ENCODE measurements at places on chromosomes 6 and 20.

GRCh38 chr20:21684671-21685070 lies 20.8 kb upstream of the PAX1 start:
- DNase-seq: no peak

DNA sequence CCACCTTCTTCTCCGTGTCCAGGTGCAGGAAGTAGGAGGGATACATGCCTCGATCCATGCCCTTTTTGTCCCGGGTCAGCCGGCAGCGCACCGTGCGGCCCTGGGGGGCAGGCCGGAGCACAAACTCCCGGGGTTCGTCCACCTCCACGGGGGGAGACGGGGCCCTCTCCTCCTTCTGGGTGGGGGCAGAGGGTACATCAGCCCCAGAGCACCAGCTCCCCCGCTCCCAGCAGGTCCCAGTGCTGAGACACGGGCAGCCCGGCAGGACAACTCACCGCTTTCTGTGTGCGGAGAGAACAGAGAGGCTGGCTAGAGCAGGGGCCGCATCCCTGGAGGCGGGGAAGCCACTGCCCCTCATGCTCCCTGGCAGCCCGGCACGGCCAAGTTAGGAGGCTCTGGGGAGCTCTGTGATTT lies 6.7 kb downstream of the TULP1 start:
- no peak for DNase-seq

DNA sequence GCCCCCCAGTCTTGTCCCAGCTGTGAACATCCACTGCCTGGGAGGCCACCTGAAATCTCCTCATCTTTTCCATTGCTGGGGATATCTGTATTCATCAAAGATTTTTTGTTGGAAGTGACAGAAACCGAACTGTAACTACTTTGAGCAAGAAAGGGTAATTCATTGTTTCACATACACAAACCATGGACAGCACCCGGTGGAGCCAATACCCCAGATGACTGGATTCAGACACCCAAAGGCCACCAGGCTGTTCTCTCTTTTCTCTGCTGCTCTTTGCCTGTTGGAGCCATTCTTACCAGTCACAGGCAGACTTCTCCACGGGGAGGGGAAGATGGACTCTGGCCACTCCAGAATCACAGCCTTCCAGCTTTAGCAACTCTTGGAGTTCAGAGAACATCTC lies 11.7 kb upstream of the RALY start:
- no peak for DNase-seq

DNA sequence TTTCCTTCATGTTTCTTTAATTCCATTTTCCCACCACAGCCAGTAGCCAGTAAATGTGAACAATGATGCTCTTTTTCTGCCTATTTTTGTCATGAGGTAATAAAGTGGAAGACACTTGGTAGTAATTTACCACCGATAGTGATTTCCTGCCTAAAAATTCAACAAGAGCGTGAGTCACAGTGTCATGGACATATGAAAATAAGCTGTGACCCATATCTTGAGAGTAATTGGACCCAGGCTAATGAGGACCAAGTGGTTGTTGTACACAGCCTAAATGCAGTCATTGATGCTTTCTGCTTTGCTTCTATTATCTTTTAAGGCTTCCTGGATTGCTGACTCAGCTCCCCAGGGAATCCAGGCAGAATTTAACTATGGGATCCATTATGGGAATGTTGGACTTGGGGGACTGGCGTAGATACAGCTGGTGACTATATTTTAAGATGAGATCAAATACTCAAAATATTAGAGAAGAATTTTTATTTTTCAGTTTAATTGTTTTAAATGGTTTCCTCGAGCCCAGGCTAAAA lies 265.9 kb upstream of the FERMT1 start:
- DNase-seq: no peak

DNA sequence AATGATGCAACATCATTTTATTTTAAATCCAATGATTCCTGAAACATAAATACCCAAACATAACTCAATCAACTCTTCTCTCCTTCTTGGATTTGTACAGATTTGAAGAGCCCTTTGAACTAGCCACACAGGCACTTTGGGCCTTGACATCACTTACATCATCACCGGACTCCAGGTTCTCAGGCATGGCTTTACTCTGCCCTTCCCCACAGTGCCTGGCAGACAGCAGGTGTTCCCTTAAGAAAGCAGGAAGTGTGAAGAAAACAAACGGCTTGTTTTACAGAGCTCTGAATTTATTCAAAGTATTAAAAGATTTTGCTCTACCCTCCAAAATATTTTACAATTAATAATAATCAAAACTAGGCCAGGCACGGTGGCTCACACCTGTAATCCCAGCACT lies 54.8 kb upstream of the GCM1 start:
- no peak for DNase-seq

GRCh38 chr6:41162687-41163418 lies at the start of gene TREM2:
Gene TREM2 (minus strand): TSS chr6:41163116. CDS start chr6:41163082, 34 bp downstream.
- DNase-seq: no peak

DNA sequence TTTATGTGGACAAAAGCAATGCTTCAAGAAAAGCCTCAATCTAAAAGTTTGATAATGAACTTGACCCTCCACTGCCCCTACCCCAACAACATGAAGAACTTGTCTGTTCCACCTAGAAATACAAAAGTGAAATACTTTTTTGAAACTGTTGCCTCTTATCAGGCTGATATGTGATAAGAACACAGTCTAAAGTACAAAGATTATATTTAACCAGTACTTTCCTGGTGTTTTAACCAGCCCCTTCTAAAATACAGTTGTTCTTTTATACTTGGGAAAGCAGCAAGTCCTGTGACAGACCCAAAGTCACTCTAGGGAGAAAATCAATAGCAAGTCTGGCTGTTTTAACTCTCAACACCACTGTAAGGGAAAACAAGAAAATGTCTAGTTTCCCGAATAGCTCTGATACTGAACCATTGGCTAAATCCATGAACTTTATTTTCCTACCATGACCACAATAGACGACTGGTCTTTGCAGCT lies 6.6 kb downstream of the OARD1 start:
- no peak for DNase-seq
